ENCODE measurements at places on chromosomes 6 and 20.

DNA sequence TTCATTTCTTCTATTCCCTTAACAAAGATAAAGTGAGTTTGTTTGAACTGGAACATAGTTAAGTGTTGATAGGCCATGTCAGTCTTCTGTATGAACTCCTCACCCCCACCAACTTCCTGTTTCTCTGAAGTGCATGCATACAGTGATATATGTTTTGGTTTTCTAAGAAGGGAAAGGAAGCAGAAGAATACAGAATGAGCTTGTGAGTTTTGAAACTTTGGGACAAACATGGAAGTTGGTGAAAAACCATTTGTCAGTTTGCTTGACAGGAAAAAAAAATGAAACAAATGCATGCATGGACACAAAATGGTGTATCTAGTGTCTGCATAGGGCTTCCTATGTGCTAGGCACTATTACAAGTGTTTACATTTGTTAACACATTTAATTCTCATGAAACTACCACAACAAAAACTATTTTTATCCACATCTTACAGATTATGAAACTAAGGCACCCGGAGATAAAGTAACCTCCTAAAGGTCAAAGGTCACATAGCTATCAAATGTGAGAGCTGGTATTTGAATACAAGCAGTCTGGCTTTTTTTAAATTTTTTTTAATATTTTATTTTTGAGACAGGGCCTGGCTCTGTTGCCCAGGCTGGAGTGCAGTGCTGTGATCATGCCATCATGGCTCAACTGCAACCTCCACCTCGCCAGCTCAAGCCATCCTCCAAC lies 105.9 kb downstream of the ADGRB3 start:
- DNase-seq = no peak

DNA sequence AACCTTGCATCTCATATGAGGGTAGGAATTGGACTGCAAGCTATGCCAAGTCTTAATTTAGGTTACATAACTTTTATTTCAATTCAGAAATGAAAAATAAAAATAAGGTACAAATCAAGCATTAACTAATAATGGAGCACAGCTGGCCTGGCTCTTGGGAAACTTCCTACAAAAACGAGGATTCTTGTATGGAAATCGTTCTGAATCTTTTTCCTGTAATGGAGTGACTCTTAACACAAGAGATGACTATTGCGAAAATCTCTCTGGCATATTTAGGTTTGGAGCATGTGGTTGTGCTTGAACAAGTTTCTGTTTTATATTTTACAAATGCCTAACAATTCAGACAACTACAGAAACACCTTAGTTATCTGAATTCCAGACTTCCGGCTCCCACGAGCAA lies 34.0 kb upstream of the PI16 start:
- no peak for DNase-seq

GRCh38 chr6:35602133-35602946 lies 86.4 kb downstream of the FKBP5 start:
- no peak for DNase-seq

- DNase-seq = no peak
Measured at GRCh38 chr20:39050555-39050902, 88.4 kb downstream of the DHX35 start.

DNA sequence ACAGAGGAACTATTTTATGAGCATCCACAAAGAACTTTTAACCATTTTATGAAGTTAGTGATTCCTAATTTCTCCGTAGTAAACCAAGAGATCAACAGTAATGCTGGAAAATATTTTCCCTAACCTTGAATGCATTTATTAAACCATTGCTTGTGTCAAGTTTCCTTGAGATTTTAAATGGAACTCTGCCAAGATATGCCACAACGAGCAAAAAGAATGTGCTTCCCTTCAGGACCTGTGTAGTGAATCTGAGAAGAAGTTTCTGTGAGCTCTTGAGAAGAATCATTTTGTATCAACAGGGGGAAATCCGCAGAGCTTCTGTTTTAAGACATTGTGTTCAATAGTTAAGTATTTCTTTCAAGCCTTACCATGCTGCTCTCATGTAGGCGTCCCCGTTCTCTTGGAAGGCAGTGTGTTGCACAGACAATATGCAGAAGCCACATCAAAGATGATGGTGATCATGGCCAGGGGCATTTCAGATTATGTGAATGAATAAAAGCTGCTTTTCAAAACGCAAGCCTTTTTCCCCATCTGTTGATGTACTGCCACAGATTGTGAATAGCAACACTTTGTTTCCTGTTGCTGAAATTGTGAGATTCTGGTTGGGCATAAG lies 439.8 kb downstream of the BMP2 start:
- DNase-seq = no peak

- DNase-seq = no peak
Measured at GRCh38 chr20:57749131-57749690, 39.4 kb upstream of the PMEPA1 start.

GRCh38 chr6:131281471-131282270 lies 146.4 kb downstream of the AKAP7 start:
- no peak for DNase-seq

GRCh38 chr6:12262236-12263061 lies 27.7 kb upstream of the EDN1 start:
- DNase-seq = no peak

GRCh38 chr20:51365670-51366069 lies 176.8 kb downstream of the NFATC2 start:
- no peak for DNase-seq

- no peak for DNase-seq
Measured at GRCh38 chr6:114569669-114570068, 226.8 kb upstream of the HS3ST5 start.

DNA sequence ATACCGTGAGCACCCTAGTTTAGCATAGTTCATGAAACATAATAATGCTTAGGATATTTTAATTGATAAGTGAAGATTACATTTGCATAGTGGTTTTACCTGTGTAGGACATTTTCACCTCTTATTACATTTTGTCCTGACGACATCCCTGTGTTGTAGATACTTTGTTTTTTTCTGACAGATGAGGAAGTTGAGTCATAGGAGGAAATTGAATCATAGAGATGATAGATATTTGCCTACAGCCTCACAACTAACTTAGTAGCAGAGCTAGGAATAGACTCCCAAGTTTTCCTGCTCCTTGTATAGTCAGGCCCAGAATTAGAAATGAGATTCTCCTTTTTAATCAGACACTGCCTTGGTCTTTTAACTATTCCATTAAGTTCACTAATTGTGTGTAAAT lies 100.5 kb upstream of the SUPT3H start:
- DNase-seq = no peak

GRCh38 chr6:34066218-34066571 lies 79.7 kb downstream of the GRM4 start:
- DNase-seq = no peak

- no peak for DNase-seq
Measured at GRCh38 chr6:110625883-110626282, 149.5 kb upstream of the SLC22A16 start.

DNA sequence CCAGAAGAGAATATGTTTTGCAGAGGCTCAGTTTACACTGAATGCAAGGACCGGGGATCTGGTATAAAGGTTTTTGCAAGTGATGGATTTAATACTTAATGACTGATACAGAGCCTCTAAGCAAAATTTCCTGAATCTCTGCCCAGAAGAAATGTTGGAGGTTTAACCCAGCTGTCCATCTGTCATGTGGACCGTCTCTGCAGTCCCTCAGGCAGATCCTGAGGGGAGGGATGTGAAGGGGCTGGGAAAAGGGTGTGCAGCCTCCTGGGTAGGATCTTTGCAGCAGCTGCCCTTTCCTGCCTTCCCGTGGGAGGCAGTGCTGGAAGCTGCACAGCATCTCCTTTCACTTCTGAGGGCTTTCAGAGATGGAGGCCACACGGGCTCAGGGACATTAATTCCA lies 207.0 kb downstream of the SLC24A3 start:
- no peak for DNase-seq

GRCh38 chr6:159874435-159874834 lies 16.4 kb upstream of the MAS1 start:
- no peak for DNase-seq

DNA sequence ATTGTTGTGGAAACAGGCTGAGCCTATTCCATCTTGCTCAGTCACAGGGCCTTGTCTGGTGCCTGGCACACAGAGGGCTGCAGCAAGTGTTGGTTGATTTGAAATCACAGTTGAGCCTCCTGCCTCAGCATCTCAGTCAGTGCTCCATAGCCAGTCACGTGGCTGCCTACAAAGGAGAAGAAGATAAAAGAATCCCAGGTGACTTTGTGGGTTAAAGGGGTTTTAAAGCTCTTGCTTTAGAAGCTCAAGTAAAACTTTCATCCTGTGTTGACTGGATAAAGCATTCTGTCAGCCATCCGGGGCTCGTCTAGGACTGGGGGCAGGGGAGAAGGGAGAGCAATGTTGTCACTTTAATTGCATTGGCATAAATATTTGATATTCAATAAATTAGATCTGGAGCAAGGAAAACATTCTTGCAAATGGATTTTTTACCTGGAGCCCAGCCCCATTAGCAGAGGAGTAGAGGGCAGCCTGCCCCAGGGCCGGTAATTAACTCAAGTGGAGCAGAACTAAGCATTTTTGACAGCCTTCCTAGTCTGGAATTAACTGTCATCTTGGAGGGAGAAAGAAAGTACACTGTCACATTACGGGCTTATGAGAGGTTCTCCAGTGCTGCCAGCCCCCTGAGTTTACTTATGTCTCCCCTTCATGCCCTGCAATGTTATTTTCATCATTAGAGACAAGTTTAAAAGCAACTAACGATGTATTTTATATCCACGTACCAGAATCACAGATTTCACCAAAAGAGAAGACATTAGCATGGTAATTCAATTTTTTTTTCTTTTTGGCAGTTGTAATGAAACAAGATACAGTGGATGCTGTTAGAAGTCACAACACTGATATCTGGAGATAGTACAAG lies 71.7 kb upstream of the GTSF1L start:
- no peak for DNase-seq

GRCh38 chr6:414447-414846 lies 22.9 kb downstream of the IRF4 start:
- no peak for DNase-seq

DNA sequence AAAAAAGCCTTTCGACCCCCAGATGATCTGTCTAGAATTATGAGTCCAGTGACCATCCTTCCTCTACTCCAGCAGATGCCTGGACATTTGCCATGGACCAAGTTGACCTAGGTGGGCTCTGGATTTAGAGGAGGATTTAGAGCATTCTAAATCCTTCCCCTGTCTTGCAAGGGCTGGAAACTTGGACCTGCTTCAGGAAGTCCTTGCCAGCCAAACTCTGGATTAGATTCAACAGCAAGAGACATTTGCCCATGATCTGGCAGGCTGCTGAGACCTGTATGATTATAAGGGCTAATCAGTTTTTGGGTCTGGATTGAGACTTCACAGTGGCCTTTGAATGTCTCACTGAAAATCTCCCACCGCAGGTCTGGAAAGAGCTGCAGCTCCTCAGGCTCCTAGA lies 13.1 kb upstream of the HDGFL1 start:
- no peak for DNase-seq

DNA sequence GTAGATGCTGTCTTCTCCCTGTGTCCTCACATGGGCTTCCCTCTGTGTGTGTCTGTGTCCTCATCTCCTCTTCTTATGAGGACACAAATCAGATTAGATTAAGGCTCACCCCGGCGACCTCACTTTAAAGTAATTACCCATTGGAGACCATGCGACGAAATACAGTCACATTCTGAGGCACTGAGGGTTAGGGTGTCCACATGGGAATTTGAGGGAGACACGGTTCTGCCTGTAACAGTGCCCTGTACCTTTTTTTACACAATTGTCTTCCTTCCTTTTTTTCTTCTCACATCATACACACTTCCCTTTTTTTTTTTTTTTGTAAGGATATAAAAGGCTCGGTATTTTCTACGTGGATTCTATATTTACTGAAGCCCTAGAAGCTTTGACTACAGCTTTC lies 48.9 kb downstream of the DEK start:
- no peak for DNase-seq

- DNase-seq = no peak
Measured at GRCh38 chr6:65295812-65296211, 411.2 kb downstream of the EYS start.

DNA sequence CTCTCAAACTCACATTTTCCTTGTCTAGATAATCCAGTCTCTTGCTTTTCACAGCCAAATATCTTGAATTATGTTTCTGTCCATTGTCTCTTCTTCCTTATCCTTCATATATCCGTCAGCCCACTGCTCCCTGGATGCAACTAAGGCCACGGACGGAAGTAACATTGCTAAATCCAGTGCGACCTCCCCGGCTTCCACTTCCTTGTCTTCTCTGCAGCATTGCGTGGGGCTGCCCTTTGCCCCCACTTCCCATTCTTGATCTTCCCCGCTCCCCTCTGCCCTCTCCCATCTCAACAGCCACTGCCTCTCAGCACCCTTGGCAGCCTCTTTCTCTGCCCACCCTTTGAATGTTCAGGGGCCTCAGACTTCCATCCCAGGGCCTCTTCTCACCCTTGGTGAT lies 190.4 kb upstream of the UST start:
- DNase-seq = no peak

- DNase-seq = no peak
Measured at GRCh38 chr20:6157345-6157744, 34.5 kb upstream of the FERMT1 start.

DNA sequence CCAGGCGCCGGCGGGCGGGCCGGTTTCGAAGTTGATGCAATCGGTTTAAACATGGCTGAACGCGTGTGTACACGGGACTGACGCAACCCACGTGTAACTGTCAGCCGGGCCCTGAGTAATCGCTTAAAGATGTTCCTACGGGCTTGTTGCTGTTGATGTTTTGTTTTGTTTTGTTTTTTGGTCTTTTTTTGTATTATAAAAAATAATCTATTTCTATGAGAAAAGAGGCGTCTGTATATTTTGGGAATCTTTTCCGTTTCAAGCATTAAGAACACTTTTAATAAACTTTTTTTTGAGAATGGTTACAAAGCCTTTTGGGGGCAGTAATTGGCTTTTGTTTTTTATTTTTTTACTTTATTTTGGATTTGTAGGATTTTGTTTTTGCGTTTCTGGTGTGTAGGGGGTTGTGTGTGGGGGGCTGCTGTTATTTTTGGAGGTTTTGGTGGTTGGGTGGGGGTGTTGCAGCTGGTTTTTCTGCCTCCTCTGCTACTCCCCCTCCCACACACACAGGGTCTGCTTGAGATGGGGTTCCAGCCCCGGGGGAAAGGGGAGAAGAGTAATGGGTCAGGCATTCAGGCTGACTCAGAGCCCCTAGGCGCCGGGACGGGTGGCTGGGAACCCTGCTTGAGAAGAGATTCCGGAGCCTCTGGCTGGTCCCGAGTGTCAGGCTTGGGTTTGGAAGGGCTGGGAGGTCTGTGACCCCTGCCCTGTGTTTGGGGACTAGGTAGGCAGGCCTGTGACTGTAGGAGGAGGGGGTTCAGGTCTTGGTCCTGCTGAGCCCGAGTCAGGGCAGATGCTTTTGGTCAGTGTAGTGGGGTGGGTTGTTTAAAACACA lies 2.0 kb downstream of the CEBPB start:
- DNase-seq = peak; percentile 93

GRCh38 chr6:154453329-154453728 lies 57.2 kb downstream of the CNKSR3 start:
- DNase-seq = no peak

- no peak for DNase-seq
Measured at GRCh38 chr6:156963712-156964700, 186.8 kb downstream of the ARID1B start.

GRCh38 chr6:48883116-48883515 lies 579.9 kb downstream of the MMUT start:
- DNase-seq = no peak

- no peak for DNase-seq
Measured at GRCh38 chr20:21342656-21343345, 39.7 kb downstream of the XRN2 start.
